ENCODE measurements at places on chromosomes 6 and 20.

DNA sequence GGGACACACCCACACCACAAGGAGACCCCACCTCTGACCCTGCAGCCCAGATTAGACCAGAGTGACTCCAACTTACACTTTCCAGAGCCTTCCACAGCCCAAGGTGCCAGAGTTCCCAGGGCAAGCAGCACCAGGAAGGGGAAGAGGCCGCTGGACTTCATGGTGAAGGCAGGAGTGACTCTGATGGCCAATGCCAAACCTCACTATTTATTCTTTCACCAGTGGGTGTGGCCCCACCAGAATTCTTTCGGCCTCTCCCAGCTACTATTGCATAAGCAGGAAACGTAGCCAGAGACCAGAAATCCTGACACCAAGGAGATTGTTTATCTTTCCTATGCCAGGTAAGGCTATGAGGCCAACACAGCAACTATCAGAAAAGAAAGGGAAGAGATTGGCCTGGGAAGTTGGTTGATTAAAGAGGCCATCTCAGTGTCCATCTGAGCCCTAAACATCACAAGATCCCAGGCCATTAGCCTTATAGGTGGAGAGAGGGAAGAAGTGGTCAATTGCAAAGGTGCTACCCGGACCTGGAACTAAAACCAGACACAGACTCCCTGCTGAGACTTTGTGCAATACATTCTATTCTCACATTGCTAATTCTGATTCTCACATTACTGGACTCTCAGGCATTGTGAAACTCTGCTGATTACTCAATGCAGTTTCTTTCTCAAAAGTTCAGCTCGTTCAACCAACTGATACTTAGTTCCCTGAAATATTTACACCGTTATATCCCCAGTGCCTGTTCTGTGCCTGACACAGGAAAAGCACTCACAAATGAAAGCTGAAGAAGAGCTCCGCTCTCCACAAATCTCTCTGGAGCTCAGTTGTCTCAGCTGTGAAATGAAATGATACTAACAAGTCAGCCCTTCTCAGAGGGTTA, at the start of gene SLPI:
Gene SLPI, minus strand, starts transcription at position 182 of the 880 bp plus-strand sequence. Its CDS starts 21 bp downstream, at position 161.
- no peak for DNase-seq

DNA sequence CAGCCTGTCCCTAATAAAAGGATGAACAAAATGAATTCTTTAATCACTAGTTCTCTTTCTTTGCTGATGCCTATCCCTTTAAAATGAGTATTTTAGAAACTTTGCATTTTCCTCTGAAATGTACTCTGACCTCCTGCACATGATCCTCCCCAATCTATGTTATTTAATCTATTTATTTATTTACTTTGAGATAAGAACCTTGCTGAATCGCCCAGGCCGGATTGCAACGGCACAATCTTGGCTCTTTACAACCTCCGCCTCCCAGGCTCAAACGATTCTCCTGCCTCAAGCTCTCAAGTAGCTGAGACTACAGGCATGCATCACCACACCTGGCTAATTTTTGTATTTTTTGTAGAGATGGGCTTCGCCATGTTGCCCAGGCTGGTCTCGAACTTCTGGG, 27.9 kb downstream of the ADTRP start:
- no peak for DNase-seq

DNA sequence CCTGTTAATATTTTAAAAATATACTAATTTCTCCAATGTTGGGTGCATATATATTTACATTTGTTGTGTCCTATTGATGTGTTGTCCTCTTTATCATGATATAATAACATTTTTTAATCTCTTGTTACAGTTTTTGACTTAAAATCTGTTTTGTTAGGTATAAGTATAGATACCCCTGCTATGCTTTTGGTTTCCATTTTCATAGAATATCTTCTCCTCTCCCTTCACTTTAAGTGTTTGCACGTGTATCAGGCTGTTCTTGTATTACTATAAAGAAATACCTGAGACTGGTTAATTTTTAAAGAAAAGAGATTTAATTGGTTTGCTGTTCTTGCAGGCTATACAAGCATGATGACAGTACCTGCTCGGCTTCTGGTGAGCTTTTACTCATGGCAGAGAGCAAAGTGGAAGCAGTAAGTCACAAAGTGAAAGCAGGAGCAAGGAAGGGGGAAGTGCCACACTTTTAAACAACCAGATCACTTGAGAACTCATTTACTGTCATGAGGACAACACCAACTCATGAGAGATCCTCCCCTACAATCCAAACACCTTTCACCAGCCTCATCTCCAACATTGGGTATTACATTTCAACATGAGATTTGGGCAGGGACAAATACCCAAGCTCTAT, 340.5 kb upstream of the SYNCRIP start:
- no peak for DNase-seq

GRCh38 chr6:43628393-43629103, 516 bp downstream of the GTPBP2 start:
- peak; percentile 81 for DNase-seq

DNA sequence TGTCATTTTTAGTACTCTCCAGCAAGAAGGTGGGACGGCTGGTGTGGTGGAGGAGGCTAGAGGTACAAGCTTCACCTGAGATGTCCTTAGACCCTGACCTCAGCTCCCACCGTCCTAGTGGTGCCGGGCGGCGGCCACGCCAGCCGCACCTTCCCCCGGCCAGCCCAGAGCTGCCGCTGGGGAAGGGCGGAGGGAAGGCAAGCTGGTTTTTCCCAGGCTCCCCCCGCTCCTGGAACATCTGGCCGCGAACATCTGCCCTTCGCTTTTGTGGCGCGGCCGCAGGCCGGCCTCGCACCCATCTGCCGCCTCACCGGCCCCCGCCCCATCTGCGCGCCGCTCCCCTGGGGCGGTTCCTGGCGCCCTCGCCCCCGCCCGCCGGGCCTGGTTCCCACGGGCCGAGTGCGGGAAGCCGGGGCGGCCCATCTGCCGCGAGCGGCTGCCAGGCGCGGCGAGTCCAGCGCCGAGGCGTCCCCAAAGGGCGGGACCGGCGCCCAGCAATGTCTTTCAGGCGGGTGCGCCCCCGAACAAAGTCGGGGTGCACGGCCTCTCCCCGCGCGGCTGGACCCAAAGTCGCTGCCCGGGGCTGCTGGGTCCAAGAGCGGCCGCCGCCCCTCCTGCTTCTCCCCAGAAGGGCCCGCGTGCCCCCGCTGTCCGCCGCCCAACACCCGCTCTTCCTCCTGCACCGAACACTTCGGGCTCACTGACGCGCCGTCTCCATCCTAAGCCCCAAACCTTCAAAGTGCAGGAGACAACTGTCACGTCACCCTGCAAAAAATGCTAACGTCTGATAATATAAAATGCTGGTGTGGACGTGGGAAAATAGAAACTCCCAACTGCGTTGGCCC, 17.3 kb upstream of the ID1 start:
- no peak for DNase-seq

DNA sequence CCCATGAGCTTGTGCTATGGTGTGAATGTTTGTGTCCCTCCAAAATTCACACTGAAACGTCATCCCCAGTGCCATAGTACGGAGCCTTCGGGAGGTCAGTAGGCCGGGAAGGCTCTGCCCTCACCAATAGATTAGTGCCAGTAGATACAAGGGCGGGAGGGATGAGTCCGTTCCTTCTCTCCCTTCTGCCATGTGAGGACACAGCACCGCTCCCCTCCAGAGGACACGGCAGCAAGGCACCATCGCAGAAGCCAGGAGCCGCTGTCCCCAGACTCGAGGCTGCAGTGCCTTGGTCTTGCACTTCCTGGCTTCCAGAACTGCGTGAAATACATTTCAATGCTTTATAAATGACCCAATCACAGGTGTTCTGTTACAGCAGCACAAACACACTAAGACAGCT, 39.2 kb upstream of the BHLHE23 start:
- DNase-seq = no peak

DNA sequence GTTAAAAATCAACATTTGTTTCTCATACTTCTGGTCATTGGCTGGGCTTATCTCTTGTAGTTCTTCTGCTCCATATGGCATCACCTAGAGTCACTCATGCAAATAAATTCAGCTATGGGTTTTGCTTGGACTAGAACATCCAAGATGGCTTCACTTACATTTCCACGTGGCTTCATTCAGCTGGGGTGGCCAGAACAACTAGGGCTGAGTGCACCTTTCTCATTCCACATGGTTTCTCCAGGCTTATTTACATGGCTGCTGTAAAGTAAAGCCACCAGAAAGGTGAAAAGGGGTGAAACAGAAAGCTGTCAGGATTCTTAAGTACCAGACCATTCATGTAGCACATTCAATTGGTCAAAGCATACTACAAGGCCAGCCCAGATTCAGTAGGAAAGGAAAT, 151.1 kb upstream of the BMP2 start:
- DNase-seq = no peak

DNA sequence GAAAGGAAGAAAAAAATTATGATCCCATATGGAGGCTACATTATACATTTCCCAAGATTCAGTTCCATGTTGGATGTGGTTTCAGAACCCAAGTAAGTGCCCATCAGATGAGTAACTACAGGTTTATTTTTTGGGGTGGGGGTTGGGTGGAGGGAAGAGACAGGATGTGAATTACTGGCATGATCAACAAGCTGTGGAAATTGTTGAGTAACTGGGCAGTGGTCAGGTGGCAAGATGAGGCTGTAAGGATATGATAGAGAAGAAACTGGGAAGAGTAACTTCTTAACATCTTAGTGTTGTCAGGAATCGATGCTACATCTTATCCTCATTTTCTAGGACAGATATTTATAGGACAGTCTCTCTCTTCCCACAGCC, 153.5 kb downstream of the CFAP61 start:
- DNase-seq = no peak

- DNase-seq = no peak
Observed at GRCh38 chr6:151681433-151682059, 125.9 kb upstream of the ESR1 start.
